ENCODE measurements at places on chromosomes 1 and 21. TPM values are rescaled to one million over a fixed set of nuclear protein-coding genes. Genes with fewer than 3 reads are reported as not detected.
A peak's percentile ranks its signal among the peaks of the same experiment; 100 is the strongest.

Gene KCND3
- total RNA-seq: 0.07 TPM

Gene KRTAP10-3
- total RNA-seq: not detected

Gene PRKCZ
- total RNA-seq: 12.2 TPM

- no peak for DNase-seq
Observed at GRCh38 chr21:17050646-17051045, 462.2 kb upstream of the CXADR start.

- no peak for DNase-seq
Observed at GRCh38 chr1:172530000-172530399, 3.0 kb upstream of the SUCO start.

GRCh38 chr1:214623430-214623829, 20.4 kb downstream of the CENPF start:
- DNase-seq: no peak

GRCh38 chr1:246117066-246117791, 389.9 kb downstream of the SMYD3 start:
- peak; percentile 9 for DNase-seq

All from MG63 (cell line).